GM12892 (cell line): ENCODE measurements at places on chromosomes 4 and X.
A peak's percentile ranks its signal among the peaks of the same experiment; 100 is the strongest.

GRCh38 chr4:52848254-52848653 is 13.9 kb upstream of the RASL11B start:
- no peak for DNase-seq

GRCh38 chr4:183960962-183961541 is 55.9 kb downstream of the STOX2 start:
- no peak for DNase-seq

- DNase-seq: no peak
Observed at GRCh38 chrX:1443496-1444075, 9.1 kb downstream of the ASMTL start.

DNA sequence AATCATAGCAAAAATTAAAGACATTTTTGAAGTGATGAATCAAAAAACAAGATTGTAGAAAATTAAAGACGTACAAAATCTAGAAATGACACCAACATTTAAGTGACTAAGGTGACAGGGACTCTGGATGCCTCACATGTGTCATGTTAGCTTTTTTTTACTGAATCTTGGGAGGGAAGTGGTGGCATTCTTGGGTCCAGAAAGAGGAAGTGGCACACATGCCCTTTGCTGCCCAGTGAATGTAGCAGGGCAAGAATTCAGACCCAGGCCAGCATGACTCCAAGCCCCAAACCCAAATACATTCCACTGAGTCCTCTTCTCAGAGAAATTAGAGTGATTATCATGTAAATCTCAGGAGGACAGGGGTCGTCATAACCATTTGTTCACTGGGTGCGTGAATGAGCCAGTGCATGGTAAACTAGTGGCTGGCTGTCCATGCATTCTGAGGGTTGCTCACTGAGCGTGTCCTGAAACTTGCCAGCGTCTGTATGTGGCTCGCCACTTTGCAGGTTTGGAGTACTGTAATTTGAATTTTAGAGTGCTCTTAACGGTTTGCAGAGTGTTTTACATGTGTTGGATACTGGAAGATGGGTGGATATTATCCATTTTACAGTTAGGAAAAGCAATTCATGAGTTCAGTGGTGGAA is 55.4 kb upstream of the TBC1D14 start:
- no peak for DNase-seq

DNA sequence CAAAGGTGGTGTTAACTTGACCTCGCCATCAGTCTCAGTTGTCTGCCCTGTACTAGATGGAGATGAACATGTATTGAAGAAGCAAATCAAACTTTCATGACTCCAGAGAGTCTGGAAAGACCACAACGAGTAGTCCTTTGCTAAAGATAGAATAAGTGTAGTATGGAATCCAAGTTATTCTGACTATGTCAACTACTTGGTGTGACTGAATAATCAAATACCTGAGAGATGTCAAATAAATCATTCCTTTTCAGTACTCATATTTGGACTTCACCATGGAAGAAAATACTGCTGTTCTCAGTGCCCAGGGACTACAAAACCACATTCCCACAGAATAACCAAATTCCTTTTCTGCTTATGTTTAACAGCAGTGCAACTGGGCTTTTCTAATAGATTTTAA is 161.2 kb upstream of the SPRY1 start:
- no peak for DNase-seq

DNA sequence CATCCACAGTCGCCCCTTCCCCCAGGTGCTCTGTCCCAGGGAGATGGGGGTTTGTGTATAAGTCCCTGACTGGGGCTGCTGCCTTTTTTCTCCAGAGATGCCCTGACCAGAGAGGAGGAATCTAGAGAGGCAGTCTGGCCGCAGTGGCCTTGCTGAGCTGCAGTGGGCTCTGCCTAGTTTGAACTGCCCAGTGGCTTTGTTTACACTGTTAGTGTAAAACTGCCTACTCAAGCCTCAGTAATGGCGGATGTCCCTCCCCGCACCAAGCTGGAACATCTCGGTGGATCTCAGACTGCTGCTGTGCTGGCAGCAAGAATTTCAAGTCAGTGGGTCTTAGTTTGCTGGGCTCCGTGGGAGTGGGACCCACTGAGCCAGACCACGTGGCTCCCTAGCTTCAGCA is 102.6 kb upstream of the GIMD1 start:
- DNase-seq: no peak

- DNase-seq: no peak
Observed at GRCh38 chrX:103697687-103698086, 11.2 kb upstream of the MORF4L2 start.

GRCh38 chrX:135944486-135944885 is 29.3 kb downstream of the MMGT1 start:
- no peak for DNase-seq

GRCh38 chrX:73668779-73669178 is 105.8 kb downstream of the CHIC1 start:
- no peak for DNase-seq

- peak; percentile 71 for DNase-seq
Observed at GRCh38 chr4:7043284-7044136, at the start of gene TADA2B. TADA2B (plus strand) TSS chr4:7043372; CDS start chr4:7043580, 208 bp downstream.

- DNase-seq: peak; percentile 18
Observed at GRCh38 chrX:77446908-77447652, at the start of gene FGF16. FGF16 (plus strand) TSS chrX:77447389; CDS start chrX:77447675, 286 bp downstream.
